Left colon (tissue), 2 donors: ENCODE measurements at places on chromosomes 13 and 19. TPM values are rescaled to one million over a fixed set of nuclear protein-coding genes. Genes with fewer than 3 reads are reported as not detected.

ZNF649 gene
- total RNA-seq, result 10.0 TPM

PSG5 gene
- not detected for total RNA-seq

DNA sequence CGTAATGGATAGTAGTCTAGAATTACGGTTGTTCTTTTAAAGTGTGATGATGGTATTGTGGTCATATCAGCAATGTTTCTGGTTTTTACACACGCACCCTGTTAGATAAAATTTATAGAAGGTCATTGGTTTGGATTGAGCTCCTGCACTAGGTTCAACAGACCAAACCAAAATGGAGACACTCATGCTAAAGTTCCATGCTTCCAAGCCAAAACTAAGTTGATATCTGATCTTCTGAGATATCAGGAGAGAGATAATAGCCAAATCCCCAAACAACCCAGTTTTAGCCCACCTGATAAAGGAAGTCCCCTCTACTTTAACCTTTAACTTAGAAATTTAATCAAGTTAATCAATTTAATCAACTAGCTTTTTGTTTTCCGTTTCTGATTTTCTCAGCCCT lies 1.2 kb downstream of the NOSIP start:
- no peak for DNase-seq

NXNL1 gene
- total RNA-seq, result not detected

DNA sequence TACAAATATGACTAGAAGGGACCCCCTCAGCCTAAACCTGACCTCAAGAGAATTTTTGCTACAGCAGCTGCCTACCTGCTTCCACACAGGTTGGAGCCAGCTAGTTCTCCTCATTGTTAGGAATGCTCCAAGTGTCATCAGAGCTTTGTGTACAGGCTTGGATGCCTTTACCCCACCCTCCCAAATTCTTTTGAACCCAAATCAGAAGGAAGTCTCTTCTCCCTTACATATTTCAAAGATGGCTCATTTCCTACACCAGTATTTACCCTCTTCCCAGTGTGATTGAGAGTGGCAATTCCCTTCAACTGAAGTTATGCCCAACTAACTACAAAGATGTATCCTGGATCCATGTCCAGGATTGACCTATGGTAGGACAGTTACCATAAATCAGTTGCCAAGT lies 323.2 kb downstream of the OXGR1 start:
- DNase-seq, result no peak

DNA sequence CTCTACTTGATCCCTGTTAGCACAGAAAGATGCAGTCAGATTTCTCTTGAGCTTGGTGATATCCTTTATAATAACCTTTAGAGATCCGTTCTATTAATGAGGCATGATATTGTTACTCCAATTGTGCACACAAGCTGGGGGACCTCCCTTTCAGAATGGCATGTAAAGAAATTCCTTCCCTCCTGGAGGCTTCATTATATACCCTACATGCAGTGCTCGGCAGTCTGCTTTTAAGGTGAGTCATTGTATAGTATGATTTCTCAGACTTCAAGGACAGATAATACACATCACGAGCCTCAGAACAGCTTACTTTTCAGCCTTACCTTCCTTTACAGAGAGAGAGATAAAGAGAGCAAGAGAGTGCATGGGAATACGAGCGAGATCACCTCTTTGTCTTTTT lies 261.3 kb downstream of the ATP8A2 start:
- no peak for DNase-seq

DNA sequence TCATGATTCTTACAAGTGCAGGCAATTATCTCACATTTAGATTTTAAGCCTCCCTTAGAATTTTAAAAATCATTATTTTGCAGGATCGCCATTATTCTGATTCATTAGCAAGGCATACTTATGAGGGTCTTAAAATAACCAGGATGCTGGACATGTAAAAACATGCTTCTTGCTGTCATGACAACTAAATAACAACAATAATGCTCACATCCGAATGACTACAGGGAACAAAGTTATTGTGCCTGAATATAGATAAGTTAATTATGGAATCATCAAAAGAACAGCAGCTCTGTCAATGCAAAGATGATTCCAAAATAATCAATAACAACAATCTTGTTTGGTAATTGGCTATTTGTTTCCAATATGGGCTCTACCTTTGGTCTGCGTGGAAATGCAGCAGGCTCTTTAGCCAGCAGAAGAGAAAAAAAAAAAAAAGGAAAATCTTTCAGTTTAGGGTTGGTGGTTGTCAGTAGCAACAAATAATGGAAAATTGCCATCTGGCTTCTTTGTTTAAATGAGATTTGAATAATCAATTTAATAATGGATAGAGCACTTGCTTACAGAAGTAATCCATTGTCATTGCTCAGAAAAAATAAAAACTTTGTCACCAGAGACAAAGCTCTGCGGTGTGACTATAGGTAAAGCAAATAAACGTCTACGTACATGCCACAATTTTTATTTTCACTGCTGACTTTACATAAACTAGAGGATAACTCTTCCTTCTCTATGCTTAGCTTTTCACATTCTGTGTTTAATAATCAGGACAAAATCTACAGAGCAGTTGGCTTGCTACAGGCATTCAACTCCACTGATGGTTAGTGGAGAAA lies 468.9 kb upstream of the TSHZ3 start:
- DNase-seq, result no peak

NRTN gene
- 1.7 TPM for total RNA-seq

DNA sequence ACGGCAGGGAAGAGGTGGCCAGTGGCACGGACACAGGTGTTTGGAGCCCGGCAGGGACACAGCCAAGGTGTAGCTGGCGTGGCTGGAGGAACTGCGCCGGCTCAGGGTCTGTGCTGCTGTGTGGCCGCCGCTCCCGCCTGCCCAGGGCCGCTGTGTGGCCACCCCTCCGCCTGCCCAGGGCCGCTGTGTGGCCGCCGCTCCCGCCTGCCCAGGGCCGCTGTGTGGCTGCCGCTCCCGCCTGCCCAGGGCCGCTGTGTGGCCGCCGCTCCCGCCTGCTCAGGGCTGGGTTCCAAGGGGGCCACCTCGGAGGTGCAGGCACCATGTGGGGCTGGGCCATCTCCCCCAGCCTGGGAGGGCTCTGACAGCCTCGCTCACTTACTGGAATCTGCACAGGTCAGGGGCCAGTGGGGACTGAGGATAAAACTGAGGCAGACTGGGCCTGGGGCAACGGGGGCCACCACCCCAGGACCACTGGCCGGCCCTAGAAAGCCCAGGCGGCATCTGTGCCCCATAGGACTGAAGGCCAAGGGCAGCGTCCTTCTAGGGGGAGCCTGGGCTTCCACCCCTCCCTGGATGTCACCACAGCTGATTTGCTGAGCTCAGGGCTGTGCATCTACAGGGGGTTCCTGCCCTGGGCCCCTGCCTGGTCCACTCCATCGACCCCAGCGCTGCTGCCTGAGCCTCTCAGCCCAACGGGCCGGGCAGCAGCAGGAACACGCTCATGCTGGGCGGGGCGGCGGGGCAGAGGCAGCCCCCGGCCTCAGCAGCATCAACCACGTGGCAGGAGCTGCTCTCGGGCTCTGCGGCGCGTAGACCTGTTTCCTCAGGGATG lies 21.5 kb downstream of the C13orf46 start:
- DNase-seq, result no peak

BLOC1S3 gene
- total RNA-seq, result 13.5 TPM
